Activated CD8-positive, alpha-beta memory T cell treated with anti-CD3 and anti-CD28 coated beads, Interleukin-2, amount 10 ng/mL, durations not matched to agents 7 days and 5 days (primary cell): ENCODE measurements at places on chromosomes 1 and 21.

- no peak for DNase-seq
Measured at GRCh38 chr21:45469273-45470086, 64.5 kb downstream of the COL18A1 start.

DNA sequence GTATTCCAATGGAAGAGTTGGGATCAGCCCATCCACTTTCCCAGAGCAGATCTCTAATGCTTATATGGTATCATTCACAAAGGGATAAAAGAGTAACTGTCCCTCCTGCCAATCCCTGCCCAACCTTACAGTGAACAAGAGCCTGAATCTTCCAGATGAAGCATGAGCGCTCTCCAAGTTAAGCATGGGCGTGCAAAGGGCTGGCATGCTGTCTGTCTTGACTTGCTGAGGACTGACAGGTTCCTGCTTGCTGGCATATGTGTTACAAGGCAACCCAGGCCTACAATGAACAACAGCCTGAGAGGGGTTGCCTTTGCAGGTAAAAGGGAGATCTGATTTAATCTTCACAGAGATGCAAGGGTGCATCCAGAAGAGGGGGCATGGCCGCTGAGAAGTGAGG is 155.6 kb upstream of the SOD1 start:
- no peak for DNase-seq

- no peak for DNase-seq
Measured at GRCh38 chr1:115428256-115428655, 90.2 kb upstream of the NGF start.

- no peak for DNase-seq
Measured at GRCh38 chr1:43719063-43719462, 11.7 kb downstream of the ST3GAL3 start.
